Urinary bladder (tissue), 4 donors: ENCODE measurements at places on chromosomes 13 and 19. TPM values are rescaled to one million over a fixed set of nuclear protein-coding genes. Genes with fewer than 3 reads are reported as not detected.

GRCh38 chr13:109963960-109964563 is 177.7 kb upstream of the IRS2 start:
- DNase-seq: no peak

Gene NUP58
- total RNA-seq: 117 TPM

GRCh38 chr13:66503890-66504289 is 726.2 kb downstream of the PCDH9 start:
- no peak for DNase-seq

DNA sequence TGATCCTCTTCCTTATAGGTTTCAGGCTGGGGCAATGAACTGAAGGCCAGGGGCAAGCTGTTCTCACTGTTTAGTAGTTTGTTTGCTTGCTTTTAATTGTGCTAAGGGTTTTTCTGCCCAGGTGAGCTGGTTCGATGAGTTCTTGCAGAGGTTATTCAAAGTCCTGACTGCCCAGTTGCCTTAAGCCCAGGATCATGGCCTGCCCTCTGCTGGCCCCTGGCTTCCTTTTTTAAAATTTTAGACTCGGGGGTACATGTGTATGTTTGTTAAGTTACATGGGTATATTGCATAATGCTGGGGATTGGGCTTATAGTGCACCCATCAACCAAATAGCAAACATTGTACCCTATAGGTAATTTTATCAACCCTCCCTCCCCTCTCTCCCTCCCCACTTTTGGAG is 65.7 kb downstream of the ZNF536 start:
- DNase-seq: no peak

Gene SIGLECL1
- not detected for total RNA-seq
